ENCODE measurements at places on chromosomes 3 and 15.

GRCh38 chr3:157333551-157333991, 103.1 kb upstream of the PTX3 start:
- no peak for DNase-seq

DNA sequence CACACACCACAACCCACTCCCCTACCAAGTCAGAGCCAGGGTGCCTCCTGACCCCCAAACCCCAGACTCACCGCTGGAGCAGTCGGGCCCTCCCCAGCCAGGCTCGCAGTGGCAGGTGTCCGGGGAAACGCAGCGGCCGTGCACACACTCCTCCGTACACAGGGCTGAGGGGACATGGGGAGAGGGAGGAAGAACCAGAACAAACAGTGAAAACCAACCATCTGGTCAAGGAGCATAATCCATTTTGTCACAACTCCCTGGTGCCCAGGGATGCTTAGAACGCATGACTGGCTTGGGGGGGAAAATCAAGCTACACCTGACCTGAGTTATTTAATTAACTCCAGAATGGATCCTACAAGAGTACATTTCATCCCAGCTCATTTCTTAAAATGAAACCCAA, 159.2 kb downstream of the MEGF11 start:
- DNase-seq: no peak

DNA sequence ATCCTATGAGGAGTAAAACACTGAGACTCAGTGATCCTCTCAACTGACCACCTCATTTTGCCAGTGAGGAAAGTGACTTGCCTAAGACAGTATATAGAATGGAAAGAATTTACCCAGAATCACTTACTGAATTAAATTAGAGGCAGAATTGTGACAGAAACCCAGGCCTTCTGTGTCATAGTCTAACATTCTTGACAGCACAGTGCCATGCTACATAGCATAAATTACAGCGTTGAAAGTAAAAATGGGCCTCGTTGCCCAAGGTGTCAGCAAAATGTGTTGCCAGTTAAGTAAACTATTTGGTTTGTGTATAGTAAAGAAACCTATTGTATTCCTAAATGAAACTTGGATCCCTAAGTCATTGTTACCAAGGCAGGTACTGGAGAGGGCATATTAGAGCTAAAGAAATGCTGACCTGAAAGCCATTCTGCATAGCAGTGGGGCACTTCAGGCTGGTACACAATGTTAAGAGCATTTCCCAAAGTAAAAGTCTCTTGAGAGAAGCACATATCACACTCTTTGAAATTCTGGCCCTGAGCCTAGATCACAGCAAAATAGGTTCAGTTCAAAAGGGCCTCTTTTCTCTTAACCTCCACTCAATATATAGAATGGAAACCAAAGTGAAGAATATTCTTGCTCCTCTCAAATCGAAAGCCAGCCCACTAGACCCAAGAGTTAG, 53.8 kb downstream of the HMG20A start:
- DNase-seq: no peak

DNA sequence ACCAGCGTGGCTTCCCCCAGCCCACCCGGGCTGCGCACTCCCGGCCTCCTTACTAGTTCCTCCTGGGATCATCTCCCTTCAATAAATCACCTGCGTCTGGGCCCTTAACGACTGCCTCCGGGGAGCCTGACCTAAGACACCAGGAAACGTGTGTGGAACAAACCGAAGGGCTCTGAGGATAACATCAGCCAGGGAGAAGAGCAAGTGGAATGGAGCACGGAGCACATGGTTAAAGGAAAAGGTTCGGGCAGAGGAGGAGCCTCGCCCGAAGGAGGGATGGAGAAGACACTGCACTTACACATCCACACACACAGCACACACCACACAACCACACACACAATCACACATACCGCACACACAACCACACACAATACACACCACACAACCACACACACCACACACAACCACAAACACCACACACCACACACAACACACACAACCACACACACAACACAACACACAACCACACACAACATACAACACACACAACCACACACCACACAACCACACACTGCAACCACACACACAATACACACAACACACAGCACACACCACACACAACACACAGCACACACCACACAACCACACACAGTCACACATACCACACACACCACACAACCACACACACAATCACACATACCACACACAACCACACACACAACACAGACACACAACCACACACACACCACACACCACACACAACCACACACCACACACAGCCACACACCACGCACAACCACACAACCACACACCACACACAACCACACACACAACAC, 24.7 kb downstream of the CPN2 start:
- no peak for DNase-seq

GRCh38 chr3:11671648-11672100, 28.0 kb upstream of the VGLL4 start:
- no peak for DNase-seq

- DNase-seq: no peak
These were observed 721 bp downstream of the MYEF2 start for GRCh38 chr15:48177383-48177765.
